ENCODE measurements at places on chromosomes 6 and 20. TPM values are rescaled to one million over a fixed set of nuclear protein-coding genes. Genes with fewer than 3 reads are reported as not detected.

DNA sequence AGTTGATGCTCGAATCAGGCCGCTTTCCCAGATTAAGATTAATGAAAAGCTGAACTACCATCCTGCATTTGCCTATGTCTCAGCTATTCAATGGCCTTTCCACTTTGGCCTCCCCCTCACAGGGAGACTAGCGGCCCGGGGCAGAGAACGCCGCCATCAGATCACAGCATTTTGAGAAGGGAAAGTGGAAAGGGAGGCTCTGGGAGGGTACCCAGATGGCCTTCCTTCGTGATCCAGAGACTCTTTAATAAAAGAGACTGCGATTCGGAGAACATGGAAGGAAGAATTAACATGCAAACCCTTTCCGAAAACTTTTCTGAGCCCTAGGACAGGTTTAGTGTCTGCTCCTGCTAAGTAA lies 533 bp downstream of the MRPS18A start:
- DNase-seq: no peak

- no peak for DNase-seq
Measured at GRCh38 chr6:155455766-155456165, at the start of gene NOX3. TSS of gene NOX3 (minus strand) at chr6:155455839. CDS start at chr6:155455800, 39 bp downstream.

DNA sequence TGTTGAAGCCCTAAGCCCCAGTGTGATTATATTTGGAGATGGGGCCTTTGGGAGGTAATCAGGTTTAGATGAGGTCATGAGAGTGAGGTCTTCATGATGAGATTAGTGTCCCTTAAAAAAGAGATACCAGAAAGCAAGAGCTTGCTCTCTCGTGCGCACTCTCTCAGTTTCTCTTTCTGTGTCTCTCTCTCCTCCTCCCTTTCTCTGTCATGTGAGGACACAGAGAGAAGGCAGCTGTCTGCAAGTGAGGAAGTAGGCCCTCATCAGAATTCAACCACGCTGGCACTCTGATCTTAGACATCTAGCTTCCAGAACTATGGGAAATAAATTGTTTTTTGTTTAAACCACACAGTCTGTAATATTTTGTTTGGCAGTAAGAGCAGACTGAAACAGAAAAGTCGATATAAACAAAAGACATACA lies 180.5 kb downstream of the IBTK start:
- DNase-seq: no peak

DNA sequence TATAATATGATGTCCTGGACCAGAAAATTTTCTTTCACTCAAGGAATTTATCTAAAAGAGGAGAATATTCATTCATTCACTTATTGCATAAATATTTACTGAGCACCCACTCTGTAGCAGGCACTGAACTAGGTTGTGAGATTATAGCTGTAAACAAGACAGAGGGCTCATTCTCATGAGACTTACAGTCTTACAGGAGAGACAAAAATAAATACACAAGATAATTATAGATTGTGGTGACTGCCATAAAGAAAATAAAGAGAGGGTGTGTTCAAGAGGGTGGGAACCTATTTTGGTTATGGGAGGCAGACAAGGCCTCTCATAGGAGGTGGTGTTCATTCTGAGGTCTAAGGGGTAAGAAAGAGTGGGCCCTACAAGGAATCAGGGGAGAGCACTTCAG lies 109.9 kb upstream of the SUPT3H start:
- DNase-seq: no peak

DNA sequence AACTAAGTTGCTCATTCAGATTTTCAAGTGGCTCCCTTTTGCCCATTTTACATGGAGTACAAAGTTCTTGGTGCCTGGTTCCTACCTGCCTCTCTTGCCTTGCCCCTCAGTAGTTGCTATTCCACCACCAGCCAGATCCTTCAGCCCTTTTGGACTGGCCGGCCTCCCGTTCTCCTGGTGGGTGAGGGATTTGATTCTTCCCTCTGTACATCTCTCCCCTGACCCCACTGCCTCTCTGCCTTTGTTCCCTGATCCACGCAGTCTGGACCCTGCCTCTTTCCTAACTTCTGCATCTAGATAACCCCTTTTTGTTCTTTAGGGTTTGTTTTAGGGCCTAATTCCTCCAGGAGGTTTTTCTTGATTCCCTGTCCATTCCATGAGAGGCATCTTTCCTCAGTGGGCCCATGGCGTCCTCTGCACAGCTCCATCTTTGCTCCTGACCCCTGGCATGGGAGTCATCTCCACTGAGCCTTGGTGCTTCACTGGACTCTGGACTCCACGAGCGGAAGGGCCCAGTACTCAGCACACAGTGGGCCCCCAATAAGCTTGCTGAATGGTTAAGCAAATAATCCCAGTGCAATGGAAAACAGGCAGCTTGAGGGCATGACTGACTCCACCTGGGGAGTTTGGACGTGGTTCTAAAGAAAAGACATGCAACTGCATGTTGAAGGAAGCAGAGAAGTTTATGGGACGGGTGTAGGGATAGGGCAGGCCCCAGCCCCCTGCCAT lies 309.3 kb upstream of the SUPT3H start:
- no peak for DNase-seq

DNA sequence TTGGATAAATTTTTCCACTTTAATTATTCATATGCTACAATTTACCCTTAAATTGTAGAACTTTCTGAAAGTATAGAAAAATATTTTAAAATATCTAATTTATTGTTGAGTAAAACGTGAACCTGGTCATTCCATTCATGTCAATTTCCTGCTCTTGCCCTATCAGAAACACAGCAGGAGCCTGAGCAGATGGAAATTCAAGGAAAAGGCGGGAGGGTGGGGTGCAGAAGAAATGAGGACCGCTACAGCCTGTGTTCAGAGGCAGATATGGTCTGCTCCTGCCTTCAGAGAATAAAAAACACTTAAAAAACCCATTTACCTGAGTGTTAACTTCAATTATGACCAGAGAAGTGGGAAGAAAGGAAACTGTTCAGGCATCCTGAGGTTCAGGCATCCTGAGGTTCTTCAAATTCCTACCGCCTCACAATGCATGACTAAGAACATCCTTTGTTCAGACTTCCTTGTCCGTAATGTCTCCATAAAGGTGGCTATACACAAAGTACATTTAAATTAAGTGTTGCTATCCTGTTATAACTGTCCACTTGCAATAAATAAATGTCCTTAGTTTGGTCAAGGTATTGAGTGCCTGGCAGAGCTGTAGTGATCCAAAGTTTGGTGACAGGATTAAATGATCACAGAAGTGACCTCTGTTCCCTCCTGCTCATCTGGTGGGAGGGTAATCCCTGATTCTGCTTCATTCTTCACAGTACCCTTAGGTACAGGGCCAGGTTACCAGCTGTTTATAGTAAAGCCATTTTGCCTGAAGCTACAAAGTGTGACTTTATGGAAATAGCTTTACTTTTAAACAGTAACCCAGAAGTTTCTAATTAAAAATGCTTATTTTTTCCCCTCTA lies 109.1 kb downstream of the MAN1A1 start:
- peak; percentile 29 for DNase-seq

- no peak for DNase-seq
Measured at GRCh38 chr6:169189686-169190085, 64.0 kb downstream of the THBS2 start.

GRCh38 chr6:3825331-3825831 lies 23.8 kb upstream of the FAM50B start:
- DNase-seq: peak; percentile 72

GRCh38 chr20:51354191-51354768 lies 188.2 kb downstream of the NFATC2 start:
- no peak for DNase-seq

DNA sequence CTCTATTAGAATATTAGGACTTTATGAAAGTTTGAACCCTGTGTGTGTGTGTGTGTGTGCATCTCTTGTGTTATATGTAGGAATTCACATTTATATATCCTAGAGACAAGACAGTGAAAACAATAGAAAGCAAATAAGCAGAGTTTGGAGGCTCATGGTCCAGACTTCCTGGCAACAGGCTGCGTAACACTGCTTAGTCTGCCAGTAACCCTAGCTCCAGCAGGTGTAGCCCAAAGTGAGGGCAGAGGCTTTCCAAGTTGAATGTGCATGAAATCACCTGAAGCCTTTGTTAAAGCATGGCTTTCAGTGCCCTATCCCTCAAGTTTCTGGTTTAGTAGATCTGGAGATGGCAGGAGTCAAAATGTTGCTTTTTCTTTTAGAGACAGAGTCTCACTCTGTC lies 569.9 kb downstream of the KIF16B start:
- no peak for DNase-seq

- no peak for DNase-seq
Measured at GRCh38 chr6:41492261-41492891, 53.8 kb upstream of the FOXP4 start.

- no peak for DNase-seq
Measured at GRCh38 chr20:32285082-32285620, 7.7 kb downstream of the KIF3B start.

GRCh38 chr20:21508230-21509078 lies 5.4 kb downstream of the NKX2-2 start:
- no peak for DNase-seq

GRCh38 chr6:139778688-139779087 lies 404.2 kb upstream of the CITED2 start:
- peak; percentile 27 for DNase-seq

DNA sequence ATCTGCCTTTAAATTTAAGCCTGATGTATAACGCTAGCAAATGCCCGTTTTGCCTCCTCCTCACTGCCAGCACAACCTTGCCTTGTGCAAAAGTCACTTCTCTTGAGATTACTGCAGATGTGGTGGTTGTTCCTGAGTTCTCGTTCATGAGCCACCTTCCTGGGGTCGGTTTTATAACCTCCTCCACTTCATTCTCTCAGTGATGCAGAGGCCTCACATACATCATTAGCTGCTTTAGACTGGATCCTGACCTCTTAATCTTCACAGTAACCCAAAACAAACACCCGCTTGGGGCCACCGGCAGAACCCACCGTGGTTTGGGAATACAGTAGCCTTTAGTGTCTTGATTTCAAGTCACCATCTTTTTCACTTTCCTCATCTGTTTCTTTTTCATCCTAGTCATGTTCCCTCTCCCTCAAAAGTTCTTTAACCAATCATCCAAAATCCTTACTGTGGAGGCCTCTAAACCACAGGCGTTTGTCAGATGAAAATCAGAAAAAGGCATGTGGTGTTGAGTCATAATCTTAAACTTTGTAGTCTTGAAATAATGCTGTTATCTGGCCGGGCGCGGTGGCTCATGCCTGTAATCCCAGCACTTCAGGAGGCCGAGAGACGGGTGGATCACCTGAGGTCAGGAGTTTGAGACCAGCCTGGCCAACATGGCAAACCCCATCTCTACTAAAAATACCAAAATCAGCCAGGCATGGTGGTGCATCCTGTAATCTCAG lies 430.3 kb upstream of the SOX4 start:
- DNase-seq: no peak

GRCh38 chr6:117483645-117484016 lies 1.2 kb downstream of the DCBLD1 start:
- peak; percentile 38 for DNase-seq

- DNase-seq: no peak
Measured at GRCh38 chr6:15985379-15985959, 143.4 kb upstream of the MYLIP start.

- no peak for DNase-seq
Measured at GRCh38 chr20:54014293-54014926, 56.0 kb downstream of the BCAS1 start.

- DNase-seq: no peak
Measured at GRCh38 chr20:58377766-58378401, 11.1 kb upstream of the VAPB start.

GRCh38 chr6:137958811-137959565 lies 91.9 kb downstream of the TNFAIP3 start:
- peak; percentile 79 for DNase-seq

- peak; percentile 52 for DNase-seq
Measured at GRCh38 chr20:25867776-25868649, 171.4 kb upstream of the ZNF337 start.

DNA sequence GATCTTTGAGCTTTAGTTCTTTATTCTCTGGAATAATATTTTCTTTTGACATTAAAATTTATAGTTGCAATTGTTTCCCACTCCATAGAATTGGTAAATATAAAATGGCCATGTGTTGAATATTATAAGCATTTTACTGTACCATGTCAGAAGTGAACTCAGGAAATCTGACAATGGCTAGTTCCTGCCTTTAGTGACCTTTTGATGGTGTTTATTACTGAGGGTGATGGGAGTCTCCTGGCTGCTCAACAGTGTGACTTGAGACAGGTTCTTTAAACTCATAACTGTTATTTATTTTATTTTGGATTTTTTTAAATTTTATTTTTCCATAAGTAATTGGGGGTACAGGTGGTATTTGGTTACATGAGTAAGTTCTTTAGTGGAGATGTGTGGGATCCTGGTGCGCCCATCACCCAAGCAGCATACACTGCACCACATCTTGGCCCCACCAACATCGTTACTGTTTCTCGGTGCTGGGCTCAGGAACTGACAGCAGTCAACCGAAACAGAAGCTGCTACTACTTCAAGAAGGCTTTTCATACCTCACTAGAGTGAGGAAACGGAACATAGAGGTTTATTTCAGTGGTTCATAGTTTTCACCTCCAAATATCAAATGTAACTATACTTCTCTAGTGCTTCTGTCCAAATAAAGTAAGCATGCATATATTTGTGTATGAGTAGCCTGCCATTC lies 90.4 kb downstream of the PLEKHG1 start:
- no peak for DNase-seq

DNA sequence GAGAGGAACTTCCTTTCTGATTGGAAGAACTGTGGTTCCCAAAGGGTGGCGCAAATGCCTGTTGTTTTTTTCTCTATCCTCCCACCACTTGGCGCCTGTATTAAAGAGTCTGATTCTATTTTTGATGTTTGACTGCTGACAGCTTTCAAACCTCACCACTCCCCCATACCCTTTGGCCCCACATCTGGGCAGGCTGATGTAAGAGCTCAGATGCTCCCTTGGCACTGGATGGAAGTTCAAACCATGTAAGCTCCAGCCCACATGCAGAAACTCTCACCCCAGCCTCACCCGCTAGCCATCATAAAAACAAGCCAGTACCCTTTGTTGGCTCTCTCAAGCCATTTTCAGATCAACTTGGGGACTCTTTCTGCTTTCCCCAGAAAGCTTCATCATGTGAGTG lies 20.0 kb upstream of the TMEM14A start:
- no peak for DNase-seq

DNA sequence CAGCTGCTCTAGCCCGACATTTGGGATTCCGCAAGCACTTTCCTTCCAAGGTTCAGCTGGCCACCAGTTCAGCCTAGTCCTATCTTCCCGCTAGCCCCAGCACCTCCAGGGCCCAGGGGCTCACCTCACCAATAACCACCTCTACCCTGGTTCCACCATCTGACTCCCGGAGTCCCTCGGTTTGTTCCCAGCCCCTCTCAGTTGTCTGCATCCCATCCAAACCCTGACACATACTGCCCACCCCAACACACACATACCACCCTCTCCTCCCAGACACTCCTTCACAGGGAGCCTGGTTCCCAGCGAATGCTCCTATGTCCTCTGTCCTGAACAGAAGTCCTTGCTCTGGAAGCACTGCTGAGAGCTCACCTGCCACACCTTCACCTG lies 418 bp downstream of the TNXB start:
- DNase-seq: no peak

CCR6 gene
- not detected for total RNA-seq

TRIM40 gene
- not detected for total RNA-seq

SOX18 gene
- not detected for total RNA-seq

ENPP1 gene
- total RNA-seq: 0.26 TPM

GCNT2 gene
- total RNA-seq: 10.3 TPM

SPEF1 gene
- not detected for total RNA-seq

IL22RA2 gene
- not detected for total RNA-seq

DNMT3B gene
- total RNA-seq: 0.79 TPM

HAO1 gene
- total RNA-seq: not detected

ATRN gene
- total RNA-seq: 50.0 TPM

C20orf144 gene
- not detected for total RNA-seq

SAPCD1 gene
- total RNA-seq: 1.3 TPM

KPNA5 gene
- total RNA-seq: 3.2 TPM

ULBP1 gene
- total RNA-seq: 4.1 TPM

HCK gene
- 0.13 TPM for total RNA-seq

EPPIN gene
- not detected for total RNA-seq

Data from bronchial epithelial cell (primary cell).